ENCODE measurements at places on chromosomes 7 and 10.

DNA sequence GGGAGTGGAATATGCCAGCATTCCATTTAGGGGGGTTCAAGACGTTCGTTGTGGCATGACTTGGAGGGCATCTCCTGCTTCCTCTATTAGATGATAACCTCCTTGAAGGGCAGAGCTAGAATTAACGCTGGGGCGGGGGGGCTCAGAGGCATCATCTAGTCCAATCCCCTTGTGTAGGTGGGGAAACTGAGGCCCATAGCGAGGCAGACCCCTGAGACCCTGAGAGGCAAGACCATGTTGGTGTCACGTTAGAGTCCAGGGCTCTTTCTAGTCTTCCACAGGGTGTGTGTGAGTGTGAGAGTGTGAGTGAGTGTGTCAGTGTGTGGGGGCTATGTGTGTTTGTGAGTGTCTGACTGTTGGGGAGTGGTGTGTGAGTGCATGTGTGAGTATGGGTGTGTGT lies 29.3 kb upstream of the NUB1 start:
- DNase-seq = no peak

GRCh38 chr10:91412354-91413087 lies 2.4 kb downstream of the HECTD2 start:
- peak; percentile 50 for DNase-seq

DNA sequence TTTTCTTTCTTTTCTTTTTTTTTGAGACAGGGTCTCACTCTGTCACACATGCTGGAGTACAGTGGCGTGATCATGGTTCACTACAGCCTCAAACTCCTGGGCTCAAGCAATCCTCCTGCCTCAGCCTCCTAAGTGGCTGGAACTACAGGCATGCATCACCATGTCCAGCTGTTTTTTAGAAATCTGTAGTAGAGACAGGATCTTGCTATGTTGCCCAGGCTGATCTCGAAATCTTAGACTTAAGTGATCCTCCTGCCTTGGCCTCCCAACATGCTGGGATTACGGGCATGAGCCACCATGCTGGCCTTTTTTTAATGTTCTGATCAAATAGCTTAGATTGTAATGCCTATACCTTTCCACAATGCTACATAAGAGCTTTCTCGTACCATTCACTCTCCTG lies 107.0 kb upstream of the KCTD7 start:
- no peak for DNase-seq

GRCh38 chr7:117889611-117890010 lies 16.4 kb upstream of the CTTNBP2 start:
- no peak for DNase-seq

- no peak for DNase-seq
Observed at GRCh38 chr10:49260644-49261296, 38.2 kb upstream of the C10orf71 start.

GRCh38 chr7:15686295-15686956 lies at the start of gene MEOX2:
TSS of gene MEOX2 (minus strand) at chr7:15686683. CDS start at chr7:15686402, 281 bp downstream.
- DNase-seq = peak; percentile 82
